ENCODE measurements at places on chromosomes 4 and X.

GRCh38 chr4:10491401-10491800, 34.2 kb upstream of the ZNF518B start:
- DNase-seq = no peak

DNA sequence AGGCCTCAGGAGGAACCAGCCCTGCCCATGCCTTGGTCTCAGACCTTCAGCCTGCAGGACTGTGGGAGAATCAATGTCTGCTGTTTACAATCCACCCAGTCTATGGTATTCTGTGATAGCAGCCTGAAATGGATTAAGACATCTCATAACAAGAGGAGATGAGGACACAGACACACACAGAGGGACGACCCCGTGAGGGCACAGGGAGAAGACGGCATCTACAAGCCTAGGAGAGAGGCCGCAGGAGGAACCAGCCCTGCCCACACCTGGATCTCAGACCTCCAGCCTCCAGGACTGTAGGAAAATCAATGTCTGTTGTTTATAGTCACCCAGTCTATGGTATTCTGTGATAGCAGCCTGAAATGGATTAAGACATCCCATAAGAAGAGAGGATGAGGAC, 3.3 kb downstream of the SLC25A6 start:
- DNase-seq = no peak

GRCh38 chrX:132505116-132505515, 16.3 kb upstream of the MBNL3 start:
- no peak for DNase-seq

- no peak for DNase-seq
Observed at GRCh38 chrX:6223516-6223915, 5.2 kb downstream of the NLGN4X start.

DNA sequence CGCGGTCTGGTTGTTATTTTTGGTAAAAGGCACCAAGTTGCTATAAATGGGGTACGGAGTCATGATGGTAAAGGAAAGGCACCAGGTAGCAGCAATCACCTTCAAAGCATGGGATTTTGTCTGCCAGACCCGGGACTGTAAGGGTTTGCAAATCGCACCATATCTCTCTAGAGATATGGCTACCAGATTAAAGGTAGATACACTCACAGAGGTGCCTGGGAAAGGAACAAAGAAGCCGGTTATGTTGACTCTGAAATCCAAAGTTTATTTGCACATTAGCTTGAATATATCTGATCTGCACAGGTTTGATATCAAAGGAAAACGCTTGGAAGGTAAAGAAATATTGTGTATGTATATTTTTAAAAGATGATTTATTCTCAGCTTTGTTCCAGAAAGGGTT, 4.6 kb downstream of the CCKAR start:
- DNase-seq = no peak

DNA sequence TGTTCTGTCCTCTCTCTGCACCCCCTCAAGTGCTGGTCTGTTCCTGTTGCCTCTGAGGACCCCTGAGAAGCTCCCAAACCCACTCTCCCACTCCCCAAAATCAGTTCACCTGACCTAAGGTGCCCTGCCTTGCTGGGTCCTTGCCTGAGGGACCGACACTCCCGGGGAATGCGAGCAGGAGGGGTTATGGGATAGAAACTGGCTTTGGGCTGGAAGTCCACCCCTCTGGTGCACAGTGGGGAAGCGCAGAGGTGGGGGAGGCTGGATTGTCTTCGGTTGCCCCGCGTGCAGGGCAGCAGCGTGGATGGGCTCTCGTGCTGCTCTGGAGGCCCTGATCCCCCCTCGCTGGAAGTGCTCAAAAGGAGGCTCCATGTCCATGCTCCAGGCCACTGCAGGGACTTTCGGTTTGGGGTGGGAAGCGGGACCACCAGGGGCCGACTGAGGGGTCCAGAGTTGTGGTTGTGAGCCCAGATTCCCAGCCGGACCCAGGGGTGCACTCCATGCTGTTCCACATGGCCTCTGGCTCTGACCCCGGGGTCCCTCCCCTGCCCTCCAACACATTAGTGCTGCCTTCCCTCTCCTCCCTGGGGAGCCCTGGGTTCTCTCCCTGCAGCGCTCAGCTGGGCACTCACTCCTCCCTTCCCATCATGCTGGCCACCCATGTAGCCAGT, 7.6 kb downstream of the SORCS2 start:
- DNase-seq = no peak

Measured in activated T-cell treated with anti-CD3 and anti-CD28 coated beads for 48 hours (primary cell).